Stimulated activated CD8-positive, alpha-beta memory T cell treated with anti-CD3 and anti-CD28 coated beads, Interleukin-7, amount 100 ng/mL, for 1 hour (primary cell): ENCODE measurements at places on chromosomes 12 and 14.

GRCh38 chr14:103144085-103144484 lies 20.8 kb downstream of the TNFAIP2 start:
- no peak for DNase-seq

DNA sequence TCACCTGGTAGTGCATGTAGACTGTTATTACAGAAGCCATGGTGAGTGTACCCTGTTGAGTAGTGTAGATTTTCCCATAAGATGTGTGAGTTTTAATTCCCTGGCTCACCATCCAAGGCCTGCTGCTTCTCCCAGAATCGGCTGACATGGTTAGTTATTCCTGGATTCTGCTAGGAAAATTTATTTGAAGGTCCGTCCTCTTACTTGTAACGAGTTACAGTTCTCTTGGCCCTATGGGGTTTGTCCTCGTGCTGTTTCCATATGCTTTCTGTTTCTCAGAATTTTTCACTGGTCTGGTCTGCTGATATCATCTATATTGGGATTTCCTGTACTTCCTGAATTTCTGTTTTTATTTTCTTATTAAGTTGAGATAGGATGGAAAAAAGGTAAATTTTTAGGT lies 423.3 kb upstream of the RGS6 start:
- no peak for DNase-seq

- DNase-seq: no peak
These were observed 115.0 kb downstream of the TMEM260 start for GRCh38 chr14:56694609-56695008.

GRCh38 chr14:23639048-23639890 lies 3.1 kb downstream of the DHRS2 start:
- no peak for DNase-seq

GRCh38 chr12:5723711-5724252 lies 221.3 kb downstream of the ANO2 start:
- DNase-seq: no peak

- peak; percentile 50 for DNase-seq
These were observed 42.0 kb upstream of the GPR68 start for GRCh38 chr14:91286530-91286937.
